ENCODE measurements at places on chromosomes 12 and 14. TPM values are rescaled to one million over a fixed set of nuclear protein-coding genes. Genes with fewer than 3 reads are reported as not detected.

- no peaks in the 10 kb centered on the region for H3K36me3 ChIP-seq
- DNase-seq, result peak; percentile 55
- H3K4me3 ChIP-seq, result peak overlapping the region; percentile 7
- peak overlapping the region; percentile 80 for H3K27ac ChIP-seq
- peaks cover 55% of the 10 kb centered on the region for H3K4me1 ChIP-seq
Observed at GRCh38 chr14:23119363-23120327, 590 bp upstream of the CEBPE start.

- no peaks in the 10 kb centered on the region for H3K27me3 ChIP-seq
- no peak for DNase-seq
- no peak overlapping the region for H3K4me3 ChIP-seq
- H3K27ac ChIP-seq, result no peak overlapping the region
- H3K36me3 ChIP-seq, result peaks cover 42% of the 10 kb centered on the region
- H3K4me1 ChIP-seq, result no peaks in the 10 kb centered on the region
Observed at GRCh38 chr12:111505601-111506036, 93.5 kb downstream of the ATXN2 start.

DNA sequence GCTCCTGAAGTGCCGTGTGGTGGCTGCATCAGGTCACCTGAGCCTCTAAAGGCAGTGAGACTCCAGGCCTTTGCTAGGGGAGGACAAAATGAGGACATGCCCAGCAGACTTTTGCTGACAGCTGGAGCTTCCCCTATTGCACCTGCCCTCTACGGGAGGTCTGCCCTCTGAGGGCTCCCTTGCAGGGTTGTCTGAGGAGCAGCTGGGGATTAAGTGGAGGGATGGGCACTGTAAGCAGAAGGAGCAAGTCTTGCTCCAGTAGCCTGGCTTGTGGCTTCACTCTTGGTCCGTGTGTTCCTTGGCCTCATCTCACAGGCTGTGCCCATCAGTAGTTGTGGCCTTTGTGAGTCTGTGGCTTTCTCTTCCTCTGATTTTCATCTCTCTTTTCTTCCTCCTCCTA is 66.9 kb upstream of the NRXN3 start:
- H3K27me3 ChIP-seq, result no peaks in the 10 kb centered on the region
- no peak overlapping the region for H3K4me3 ChIP-seq
- no peak for DNase-seq
- H3K27ac ChIP-seq, result no peak overlapping the region

DNA sequence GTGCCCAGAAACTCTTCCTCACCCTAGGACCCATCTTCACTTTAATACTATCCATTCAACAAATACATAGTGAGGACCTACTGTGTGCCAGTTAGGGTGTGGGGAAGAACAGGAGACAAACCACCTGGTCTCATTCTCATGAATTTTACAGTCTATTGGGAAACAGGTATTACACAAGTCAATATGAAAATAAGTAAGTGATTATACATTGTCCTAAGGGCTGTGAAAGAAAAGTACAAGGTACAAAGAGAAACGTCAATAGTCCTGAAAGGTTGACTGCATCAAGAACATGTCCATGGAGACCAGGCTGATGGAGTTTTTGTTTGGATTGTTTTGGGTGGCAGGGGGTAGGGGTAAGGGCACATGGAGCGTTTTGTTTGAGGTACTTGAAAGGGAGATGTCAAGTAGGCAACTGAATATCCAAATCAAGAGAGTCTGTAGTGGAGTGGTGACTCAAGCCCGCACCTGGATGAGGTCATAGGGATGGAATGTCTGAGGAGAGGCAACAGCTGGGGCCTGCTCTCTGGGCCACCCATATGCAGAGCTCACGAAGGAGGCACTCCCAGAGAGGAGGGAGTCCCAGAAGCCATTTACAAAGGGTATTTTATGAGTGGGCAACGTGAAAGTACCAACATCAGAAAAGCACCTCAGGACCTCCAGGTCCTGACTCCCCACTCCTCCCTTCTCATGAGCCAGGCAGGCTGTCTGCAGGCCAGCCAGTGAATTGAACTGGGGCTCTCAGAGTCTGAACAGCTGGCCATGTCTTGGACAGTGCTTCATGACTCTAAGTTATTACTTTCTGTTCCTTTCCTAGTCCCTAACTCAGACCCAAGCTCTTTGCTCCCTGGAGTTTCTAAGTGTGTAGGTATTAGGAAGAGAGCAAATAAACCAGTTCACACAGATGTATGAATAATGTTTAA is 272.0 kb downstream of the ZFP36L1 start:
- DNase-seq, result no peak
- H3K27me3 ChIP-seq, result no peaks in the 10 kb centered on the region
- peaks cover 5% of the 10 kb centered on the region for H3K4me1 ChIP-seq
- H3K27ac ChIP-seq, result no peak overlapping the region

DNA sequence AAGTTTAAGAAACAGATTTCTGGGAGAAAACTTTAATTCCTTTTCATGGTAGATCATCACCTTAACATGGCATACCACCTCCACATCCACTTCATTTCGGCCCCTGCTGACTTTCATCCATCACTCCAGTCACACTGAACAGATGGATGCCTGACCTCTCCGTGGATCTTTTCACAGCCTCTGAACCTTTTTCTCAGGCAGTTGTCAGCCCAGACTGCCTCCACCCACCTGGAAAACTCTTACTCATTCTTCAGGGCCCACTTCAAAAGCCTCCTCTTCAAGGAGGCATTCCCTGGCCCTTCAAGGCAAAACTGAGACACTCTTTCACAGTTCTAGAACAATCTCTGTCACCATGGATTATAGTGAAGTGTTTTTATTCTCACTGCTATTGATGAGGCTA is 52.9 kb downstream of the GXYLT1 start:
- H3K4me3 ChIP-seq, result no peak overlapping the region
- H3K27me3 ChIP-seq, result no peaks in the 10 kb centered on the region
- H3K36me3 ChIP-seq, result peaks cover 12% of the 10 kb centered on the region
- H3K27ac ChIP-seq, result no peak overlapping the region

GRCh38 chr12:103929784-103930033 is 501 bp upstream of the HSP90B1 start:
- H3K36me3 ChIP-seq, result peaks cover 25% of the 10 kb centered on the region
- peaks cover 50% of the 10 kb centered on the region for H3K4me1 ChIP-seq
- peak overlapping the region; percentile 92 for H3K4me3 ChIP-seq
- H3K27me3 ChIP-seq, result no peaks in the 10 kb centered on the region
- no peak for DNase-seq

DNA sequence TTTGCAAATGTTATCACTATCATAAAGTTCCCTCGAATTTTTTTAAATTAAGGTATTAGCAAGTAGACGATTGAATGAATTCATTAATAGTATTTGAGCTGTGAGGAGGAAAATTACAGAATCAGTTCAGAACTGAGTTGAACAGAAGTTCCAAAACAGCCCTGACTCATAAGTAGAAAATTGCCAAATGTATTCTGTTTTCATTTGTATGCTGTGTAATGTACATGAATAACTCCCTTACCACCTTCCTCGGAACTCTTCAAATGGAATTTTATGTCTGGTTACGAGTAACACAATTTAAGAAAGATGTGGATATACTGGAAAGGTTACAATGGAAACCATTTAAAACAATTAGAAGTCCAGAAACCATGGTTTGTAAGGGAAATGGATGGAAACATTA is 283.3 kb upstream of the FAR2 start:
- no peaks in the 10 kb centered on the region for H3K27me3 ChIP-seq
- H3K27ac ChIP-seq, result no peak overlapping the region
- no peaks in the 10 kb centered on the region for H3K36me3 ChIP-seq
- no peak overlapping the region for H3K4me3 ChIP-seq
- no peaks in the 10 kb centered on the region for H3K4me1 ChIP-seq
- DNase-seq, result no peak

GRCh38 chr12:56324206-56324605 is 8.4 kb upstream of the CNPY2 start:
- no peak overlapping the region for H3K27ac ChIP-seq
- peaks cover 77% of the 10 kb centered on the region for H3K36me3 ChIP-seq
- no peaks in the 10 kb centered on the region for H3K27me3 ChIP-seq
- no peaks in the 10 kb centered on the region for H3K4me1 ChIP-seq
- DNase-seq, result no peak

KRT74 gene
- 0.30 TPM for total RNA-seq

KRT2 gene
- total RNA-seq, result 1.7 TPM

MUCL1 gene
- not detected for total RNA-seq
